ENCODE measurements at places on chromosomes 4 and X. TPM values are rescaled to one million over a fixed set of nuclear protein-coding genes. Genes with fewer than 3 reads are reported as not detected.

USP38 gene
- total RNA-seq: 22.0 TPM

RASL11B gene
- 0.23 TPM for total RNA-seq

SMIM31 gene
- total RNA-seq: not detected

ANKRD37 gene
- 24.3 TPM for total RNA-seq

SSX4B gene
- not detected for total RNA-seq

SMPX gene
- total RNA-seq: not detected

LETM1 gene
- 68.0 TPM for total RNA-seq

ART3 gene
- not detected for total RNA-seq

PF4V1 gene
- 9.2 TPM for total RNA-seq

TSPAN5 gene
- 105 TPM for total RNA-seq

PRR32 gene
- not detected for total RNA-seq

MAGEB17 gene
- not detected for total RNA-seq

DDX53 gene
- total RNA-seq: not detected

CT55 gene
- not detected for total RNA-seq

PDGFC gene
- total RNA-seq: 140 TPM

TRIM61 gene
- total RNA-seq: 3.0 TPM

GAGE1 gene
- total RNA-seq: not detected

NUP62CL gene
- not detected for total RNA-seq

CENPVL2 gene
- total RNA-seq: not detected

CXCL9 gene
- total RNA-seq: not detected

ESX1 gene
- total RNA-seq: not detected

TGIF2LX gene
- not detected for total RNA-seq

KCND1 gene
- 0.89 TPM for total RNA-seq

RAB33A gene
- total RNA-seq: 9.8 TPM

LDB2 gene
- 4.8 TPM for total RNA-seq

CSAG2 gene
- not detected for total RNA-seq

CABS1 gene
- total RNA-seq: not detected

NKX6-1 gene
- total RNA-seq: not detected

CT83 gene
- total RNA-seq: not detected

UGT2B11 gene
- total RNA-seq: not detected

CFAP99 gene
- total RNA-seq: not detected

AREG gene
- not detected for total RNA-seq

NAP1L3 gene
- 19.3 TPM for total RNA-seq

TENM3 gene
- total RNA-seq: 28.5 TPM

DHRSX gene
- 28.2 TPM for total RNA-seq

CLDN34 gene
- not detected for total RNA-seq

NAAA gene
- total RNA-seq: 82.8 TPM

LANCL3 gene
- total RNA-seq: 0.83 TPM

IQSEC2 gene
- total RNA-seq: 4.9 TPM

CXCL11 gene
- total RNA-seq: not detected

BEX5 gene
- total RNA-seq: not detected

CXCL10 gene
- total RNA-seq: not detected

IBSP gene
- not detected for total RNA-seq

ZNF711 gene
- total RNA-seq: 6.1 TPM

FGFBP1 gene
- not detected for total RNA-seq
